Activated T-cell treated with anti-CD3 and anti-CD28 coated beads, Interleukin-2, amount 50 U/mL, for 24 hours (primary cell): ENCODE measurements at places on chromosomes 3 and 15.

- no peak for DNase-seq
Observed at GRCh38 chr3:54632326-54632665, 295.6 kb downstream of the LRTM1 start.

- DNase-seq, result no peak
Observed at GRCh38 chr3:10547413-10547812, 42.0 kb upstream of the ATP2B2 start.

GRCh38 chr3:72449551-72449950 is 398.7 kb downstream of the SHQ1 start:
- no peak for DNase-seq

- no peak for DNase-seq
Observed at GRCh38 chr3:73547427-73548248, 77.1 kb downstream of the PDZRN3 start.

DNA sequence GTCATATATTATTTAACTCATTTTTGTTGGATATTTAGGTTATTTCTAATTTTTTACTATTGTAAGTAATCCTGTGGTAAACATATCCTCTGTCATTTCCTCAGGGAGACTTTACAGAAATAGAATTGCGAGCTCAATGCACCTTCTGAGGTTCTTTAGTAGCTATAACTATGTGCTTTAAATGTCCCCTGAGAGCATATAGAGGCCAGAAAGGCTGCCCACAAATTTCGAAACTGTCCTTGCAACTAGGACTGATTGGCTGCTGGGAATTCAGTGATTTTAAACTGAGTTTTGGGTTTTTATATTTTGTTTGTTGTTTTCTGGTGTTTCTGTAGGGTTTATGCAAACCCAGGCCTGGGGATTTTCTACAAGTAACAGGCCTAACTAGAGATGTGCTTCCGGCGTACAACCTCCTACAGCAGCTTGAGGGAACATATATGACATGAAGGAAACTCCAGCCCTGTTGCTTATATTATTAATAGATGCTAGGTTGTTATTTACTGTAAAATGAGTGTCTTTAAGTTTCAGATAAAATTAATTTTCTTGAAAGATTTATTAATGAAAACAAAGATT is 29.1 kb upstream of the P4HTM start:
- DNase-seq, result no peak

DNA sequence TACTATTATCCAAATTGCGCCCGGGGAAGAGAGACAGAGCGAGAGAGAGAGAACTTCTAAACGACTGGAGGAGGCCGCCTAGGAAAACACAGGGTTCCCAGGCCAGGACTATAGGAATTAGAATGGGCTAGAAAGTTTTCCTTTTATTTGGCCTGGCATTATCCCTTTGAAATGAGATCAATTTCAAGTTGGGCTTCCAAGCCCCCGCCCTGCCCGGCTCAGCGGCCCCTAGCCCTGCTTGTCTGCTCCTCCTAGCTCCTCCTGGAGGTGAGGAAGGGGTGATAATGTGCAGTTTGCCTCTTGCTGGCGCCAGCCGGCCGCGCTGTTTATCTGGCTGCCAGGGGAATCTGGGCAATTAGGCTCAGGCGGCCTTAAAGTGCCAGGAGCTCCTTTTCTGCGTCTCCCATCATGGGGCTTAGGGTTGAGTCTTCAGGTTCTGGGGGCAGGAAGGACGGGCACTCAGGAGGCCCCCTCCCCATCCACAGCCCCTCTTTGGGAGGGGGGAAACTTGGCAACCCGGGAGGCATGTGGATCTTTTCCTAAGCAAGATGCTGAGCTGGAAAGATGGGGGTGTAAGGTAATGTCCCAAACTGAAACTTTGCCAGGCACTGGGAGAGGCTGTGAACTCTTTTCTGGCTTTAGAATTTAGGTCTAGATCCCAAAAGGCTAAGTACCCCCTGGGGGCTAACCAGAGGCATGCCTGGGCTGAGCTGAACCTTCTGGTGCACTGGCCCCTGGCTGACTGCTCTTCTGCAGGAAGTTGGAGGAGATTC is 5.5 kb downstream of the SMAD6 start:
- no peak for DNase-seq

DNA sequence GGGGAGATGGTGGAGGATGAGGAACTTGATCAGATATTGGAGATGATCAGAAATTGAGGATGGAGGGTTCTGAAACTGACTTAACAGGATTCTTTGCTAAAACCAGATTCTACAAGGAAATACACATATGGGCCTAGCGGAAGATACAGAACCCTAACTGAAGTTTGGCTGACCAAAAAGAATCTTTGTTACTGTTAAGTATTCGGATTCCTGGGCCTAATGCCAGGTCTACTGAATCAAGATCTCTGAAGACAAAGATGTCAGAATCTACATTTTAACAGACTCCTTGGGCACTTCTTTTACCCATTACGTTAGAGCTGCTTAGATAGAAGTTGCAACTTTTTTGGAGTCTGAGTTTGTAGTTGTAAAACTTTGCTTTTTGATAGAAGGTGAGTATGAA is 137.7 kb downstream of the FNDC3B start:
- DNase-seq, result no peak

DNA sequence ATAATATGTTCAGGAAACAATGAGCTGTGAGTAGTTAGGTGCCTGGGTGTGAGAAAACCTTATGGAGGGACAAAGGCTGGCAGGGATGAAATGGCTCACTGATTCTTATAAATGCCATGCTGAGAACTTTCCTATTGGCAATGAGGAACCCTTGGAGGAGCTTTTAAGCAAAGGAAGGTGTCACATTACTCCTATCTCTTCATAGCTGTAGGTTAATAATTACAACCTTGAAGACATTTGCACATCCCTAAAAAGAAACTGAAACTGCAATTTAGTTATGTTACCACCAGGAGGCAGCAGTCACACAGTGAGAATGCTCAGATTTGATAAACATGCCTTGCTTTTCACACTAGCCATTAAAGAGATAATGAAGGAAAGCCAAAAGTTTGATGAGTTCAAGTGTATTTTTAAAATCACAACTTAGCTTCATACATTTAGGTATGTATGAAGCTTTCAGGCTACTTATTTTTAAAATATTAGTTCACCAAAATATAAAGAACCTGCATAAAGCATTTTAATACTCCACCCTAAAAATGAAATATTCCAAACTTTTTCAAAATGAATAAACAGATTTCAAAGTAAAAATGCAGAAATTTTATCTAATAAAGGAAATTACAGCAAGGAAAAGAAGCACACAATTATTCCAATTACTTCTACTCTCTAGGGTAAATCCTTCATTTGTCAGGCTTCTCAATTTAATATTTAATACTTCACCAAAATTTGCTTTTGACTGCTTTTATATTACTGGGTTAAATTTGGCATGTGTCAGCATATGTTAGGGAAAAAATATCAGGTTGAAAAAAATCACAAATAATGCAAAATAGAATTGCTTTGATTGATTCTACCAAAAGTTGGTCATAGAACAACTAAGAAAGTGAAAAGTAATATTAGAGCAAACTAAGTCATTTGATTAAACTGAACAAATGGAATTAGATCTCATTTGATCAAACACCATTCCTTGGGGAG is 136.9 kb upstream of the SLC2A2 start:
- DNase-seq, result no peak

DNA sequence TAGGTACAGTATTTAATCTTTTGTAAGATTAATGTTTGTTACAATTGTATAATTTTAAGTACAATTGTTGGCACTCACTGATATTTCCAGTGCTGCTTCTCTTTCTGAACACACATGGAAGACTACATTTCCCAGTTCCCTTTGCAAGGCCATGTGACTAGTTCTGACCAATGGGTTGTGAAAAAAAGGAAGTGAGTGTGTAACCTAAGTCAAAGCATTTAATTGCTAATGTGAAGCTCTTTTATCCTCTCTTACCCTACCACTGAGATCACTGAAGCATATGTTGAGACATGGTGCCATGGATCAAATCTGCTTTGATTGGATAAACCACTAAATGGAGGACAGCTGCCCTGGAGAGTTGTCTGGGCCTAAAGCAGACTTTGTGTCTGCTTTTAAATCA is 83.9 kb upstream of the PLXND1 start:
- DNase-seq, result no peak

GRCh38 chr3:41502023-41502422 is 302.7 kb downstream of the CTNNB1 start:
- DNase-seq, result no peak

DNA sequence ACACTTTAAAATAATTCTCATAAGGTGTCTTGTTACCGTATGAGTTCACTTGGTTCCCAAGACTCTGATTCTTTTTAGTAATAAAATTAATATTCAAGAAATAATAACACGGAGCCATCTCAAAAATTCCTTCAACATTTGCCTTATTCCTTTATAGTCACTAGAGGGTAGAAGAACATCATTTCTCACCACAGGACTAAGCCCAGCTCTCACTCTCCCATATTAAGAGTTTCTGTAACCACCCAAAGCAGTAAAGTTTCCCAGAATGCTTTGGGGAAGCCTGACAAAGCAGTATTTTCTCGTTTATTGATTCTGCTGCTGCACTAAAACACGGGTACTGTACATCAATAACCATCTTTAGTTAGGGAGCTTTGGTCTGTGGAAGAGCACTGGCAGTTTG is 114.9 kb downstream of the MCTP2 start:
- DNase-seq, result no peak

DNA sequence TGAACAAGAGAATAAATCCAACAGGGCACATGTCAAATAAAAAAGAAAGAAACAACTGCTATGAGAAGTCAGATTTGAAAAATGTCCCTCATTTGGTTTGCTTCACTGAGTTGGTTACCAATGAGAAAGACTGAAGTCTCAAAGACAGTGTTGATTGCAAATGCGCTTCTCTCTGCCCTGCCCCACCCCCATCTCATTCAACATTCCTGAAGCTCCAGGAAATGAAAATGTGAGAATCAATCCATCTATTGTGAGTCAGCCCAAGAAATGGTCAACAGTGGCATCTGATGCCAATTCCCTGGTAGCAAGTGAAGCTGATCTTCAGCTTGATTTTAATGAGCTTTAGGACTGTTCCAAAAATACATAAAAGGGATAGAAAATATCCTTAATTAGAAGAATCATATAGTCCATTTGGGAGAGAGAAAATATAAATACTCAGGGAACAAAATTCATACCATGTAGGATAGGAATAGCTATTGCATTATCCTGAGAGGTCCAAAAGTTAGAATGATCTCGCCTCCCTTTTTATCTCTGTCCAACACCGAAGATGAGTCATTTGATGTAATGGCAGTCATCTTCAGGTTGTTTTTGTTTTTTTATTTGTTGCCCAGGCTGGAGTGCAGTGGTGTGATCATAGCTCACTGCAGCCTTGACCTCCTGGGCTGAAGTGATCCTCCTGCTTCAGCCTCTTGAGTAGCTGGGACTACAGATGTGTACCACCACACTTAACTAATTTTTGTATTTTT is 200.3 kb upstream of the UMPS start:
- DNase-seq, result no peak

DNA sequence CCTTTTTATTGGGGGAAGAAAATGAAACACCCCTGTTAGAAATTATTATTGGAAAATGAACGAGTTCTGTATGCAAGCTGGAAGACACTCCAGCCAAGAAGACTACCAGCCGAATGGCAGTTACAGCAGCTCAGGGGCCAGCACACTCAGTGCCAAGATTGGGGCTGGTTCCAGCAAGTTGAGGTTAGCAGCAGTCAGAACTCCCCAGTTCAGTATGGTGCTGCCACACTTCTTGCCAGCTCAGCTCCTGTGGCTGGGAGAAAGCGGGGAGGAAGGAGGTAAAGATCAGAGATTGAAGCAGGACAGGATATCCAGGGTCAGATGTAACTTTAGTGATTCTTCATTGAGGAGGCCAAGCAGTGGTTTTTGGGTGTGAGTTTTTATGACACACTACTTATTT is 280.2 kb upstream of the NR2E3 start:
- DNase-seq, result no peak

- peak; percentile 55 for DNase-seq
Observed at GRCh38 chr15:68843425-68844311, 23.0 kb upstream of the ANP32A start.

- DNase-seq, result no peak
Observed at GRCh38 chr15:71219645-71220044, 104.4 kb downstream of the THSD4 start.

- peak; percentile 52 for DNase-seq
Observed at GRCh38 chr15:41512940-41513505, 604 bp downstream of the LTK start.

- DNase-seq, result no peak
Observed at GRCh38 chr3:176302271-176302670, 895.0 kb downstream of the TBL1XR1 start.

DNA sequence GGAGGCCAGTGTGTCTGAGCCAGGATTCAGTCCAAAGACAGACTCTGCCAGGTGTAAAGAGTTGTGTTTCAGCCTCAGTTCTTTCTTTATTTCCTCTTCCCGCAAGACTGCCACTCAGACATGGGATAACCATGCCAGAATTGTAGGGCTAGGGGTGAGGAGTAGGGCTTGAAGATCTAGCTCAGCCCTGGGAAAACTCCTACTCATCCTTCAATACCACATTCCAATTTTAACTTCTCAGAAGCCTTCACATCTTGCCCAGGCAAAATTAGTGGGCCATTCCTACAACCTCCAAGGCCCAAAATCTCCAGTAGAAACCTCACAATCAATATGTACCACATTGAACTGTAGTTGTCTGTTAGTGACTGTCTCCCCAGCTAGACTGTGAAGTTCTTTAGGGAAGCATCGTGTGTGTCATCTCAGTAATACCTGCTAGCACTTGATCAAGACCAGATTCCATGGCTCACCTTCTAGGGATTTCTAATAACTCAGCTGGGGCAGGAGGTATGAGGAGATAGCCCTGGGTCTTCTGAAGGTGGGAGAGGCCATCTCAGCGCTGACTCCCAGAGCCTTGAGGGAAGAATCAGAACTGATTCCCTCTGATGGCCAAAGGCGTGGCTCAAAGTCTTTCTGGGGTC is 19.7 kb downstream of the HRH1 start:
- DNase-seq, result no peak

DNA sequence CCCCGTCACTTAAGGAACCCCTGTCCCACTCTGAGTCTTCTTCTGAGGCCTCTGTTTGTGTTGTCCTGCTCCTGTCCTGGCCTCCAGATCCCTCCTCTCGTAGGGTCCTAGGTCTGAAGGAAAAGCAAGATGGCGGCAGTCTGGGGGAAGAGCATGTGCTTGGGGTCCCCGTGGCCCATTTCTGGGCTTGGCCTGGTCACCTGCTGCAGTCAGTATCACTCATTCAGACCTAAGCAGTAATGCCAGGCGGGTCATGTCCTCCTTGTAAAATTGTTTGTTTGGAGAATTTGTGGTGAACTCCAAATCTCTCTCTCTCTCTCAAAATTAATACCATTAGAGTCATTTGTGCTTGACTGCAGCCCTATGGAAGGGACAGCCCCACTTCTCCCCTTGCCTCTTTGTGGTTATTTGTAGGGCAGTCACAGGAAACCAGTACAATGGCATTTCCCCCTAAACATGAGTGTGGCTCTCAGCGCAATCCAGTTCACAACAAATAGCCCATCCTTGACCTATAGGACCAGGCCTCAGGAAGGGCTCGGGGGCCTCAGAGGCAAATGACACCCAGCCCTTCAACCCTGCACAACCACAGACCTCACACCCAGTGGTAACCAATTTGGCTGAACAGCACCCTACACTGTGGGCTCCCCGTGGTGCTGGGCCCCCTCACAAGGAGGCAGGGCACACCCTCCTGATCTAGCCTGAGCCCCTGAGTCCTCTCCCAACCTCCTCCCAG is 173.5 kb downstream of the OR4M2 start:
- no peak for DNase-seq

- DNase-seq, result no peak
Observed at GRCh38 chr3:94587291-94587690, 524.4 kb downstream of the NSUN3 start.

- no peak for DNase-seq
Observed at GRCh38 chr3:29822071-29822470, 541.2 kb downstream of the RBMS3 start.

- no peak for DNase-seq
Observed at GRCh38 chr3:96478496-96478895, 335.9 kb upstream of the EPHA6 start.
